NCI-H774 (cell line): ENCODE measurements at places on chromosomes 1 and 21.

DNA sequence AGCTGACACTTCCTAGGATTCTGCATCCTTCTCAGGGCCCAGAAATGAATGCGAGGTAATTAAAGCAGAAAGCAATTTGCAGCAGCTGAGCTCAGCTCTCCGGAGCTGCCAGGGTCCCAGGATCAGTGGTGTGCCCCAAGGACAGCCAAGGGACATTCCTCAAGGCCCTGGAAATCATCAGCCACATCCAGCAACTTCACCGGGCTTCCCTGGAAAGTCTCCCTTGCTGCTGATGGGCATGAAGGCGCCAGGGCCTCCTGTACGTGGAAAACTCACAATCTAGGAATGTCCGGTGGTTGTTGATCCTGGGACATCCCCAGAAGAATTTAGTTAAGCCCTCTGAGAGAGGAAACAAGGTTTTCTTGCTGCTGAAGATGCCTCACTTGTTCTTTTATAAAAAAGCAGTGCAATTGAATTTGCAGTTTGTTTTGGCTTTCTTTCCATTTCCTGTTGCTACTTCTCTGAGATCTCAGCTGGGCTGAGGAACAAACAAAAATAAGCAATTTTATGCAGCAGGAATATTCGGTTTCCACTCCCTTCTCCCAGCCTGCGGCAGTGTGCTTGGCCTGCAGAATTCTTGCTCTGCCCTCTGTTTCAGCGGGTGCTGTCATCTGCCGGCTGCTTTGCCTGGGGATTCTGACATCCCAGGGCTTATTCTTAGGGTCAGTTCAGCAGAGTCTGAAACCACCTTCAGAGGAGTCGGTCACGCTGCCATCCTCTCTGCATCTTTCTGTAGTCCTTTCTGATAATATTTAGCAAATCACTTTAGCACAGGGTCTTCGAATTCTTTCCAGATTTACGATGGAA, 85.9 kb downstream of the TCP10L start:
- no peak for DNase-seq

GRCh38 chr1:32989160-32990050, 24.8 kb upstream of the RNF19B start:
- DNase-seq = no peak

DNA sequence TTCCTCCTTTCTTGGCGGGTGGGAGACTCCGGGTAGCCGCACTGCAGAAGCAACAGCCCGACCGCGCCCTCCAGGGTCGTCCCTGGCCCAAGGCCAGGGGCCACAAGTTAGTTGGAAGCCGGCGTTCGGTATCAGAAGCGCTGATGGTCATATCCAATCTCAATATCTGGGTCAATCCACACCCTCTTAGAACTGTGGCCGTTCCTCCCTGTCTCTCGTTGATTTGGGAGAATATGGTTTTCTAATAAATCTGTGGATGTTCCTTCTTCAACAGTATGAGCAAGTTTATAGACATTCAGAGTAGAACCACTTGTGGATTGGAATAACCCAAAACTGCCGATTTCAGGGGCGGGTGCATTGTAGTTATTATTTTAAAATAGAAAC, 2.5 kb downstream of the OLIG2 start:
- DNase-seq = no peak

- no peak for DNase-seq
These were observed 99.5 kb downstream of the MAN1A2 start for GRCh38 chr1:117466761-117467160.

DNA sequence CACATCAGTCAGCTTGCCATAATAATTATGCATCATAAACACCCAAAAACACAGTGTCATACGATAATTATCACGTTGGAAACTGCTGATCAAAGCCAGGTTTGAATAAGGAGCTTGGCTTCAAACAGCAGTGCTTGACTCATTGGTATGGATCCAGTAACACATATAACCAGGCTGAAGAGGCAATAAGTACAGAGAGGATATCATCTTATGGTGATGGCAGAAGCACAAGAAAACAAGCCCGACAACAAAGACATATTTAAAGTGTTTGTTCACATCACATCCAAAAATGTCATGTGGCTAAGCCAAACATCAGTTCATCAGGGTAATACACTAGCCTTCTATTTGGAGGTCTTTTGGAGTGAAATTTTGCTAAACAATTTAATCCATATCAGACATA, 389.7 kb downstream of the NCAM2 start:
- no peak for DNase-seq

DNA sequence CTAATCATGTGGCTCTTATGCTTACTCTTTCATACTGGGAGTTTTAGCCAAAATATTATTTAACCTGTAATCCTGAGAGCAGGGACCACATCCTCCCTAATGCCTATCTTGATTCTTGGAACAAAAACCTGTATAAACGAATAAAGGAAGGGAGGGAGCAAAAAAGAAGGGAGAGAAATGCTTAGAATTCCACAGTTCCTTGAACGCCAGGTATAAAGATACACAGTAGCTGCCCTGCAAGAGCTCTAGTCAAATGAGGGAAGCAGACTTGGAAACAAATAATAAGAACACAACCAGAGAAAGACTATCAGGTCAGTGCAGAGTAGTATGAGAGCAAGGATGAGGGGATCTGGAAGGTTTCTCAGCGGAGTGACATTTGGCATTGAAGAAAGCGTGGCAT, 116.3 kb downstream of the SLC30A10 start:
- no peak for DNase-seq

- peak; percentile 75 for DNase-seq
These were observed 28.2 kb upstream of the LGALS8 start for GRCh38 chr1:236495467-236496112.

- no peak for DNase-seq
These were observed 9.3 kb downstream of the DMAP1 start for GRCh38 chr1:44222397-44223186.

- no peak for DNase-seq
These were observed 19.4 kb downstream of the NTPCR start for GRCh38 chr1:232969799-232970198.

DNA sequence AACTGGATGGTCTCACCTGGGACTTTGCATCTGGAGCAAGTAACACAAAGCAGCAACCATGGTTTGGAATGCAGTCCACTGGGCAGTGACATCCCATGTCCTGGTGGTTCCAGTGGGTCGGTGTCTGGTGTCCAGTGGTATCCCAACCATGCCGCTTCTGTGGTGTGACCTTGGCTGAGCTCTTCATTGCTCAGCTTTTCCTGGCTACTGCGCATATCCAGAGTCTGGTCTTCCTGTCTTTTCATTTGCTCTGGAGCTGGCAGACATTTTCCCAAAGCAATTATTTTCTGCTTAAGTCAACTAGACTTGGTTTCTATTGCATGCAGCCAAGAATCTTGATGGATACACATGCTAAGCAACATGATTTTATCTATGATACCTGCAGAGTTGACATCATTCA, 28.4 kb upstream of the CD2 start:
- DNase-seq = no peak
